MCF 10A (cell line): ENCODE measurements at places on chromosomes 12 and 14. TPM values are rescaled to one million over a fixed set of nuclear protein-coding genes. Genes with fewer than 3 reads are reported as not detected.
A peak's percentile ranks its signal among the peaks of the same experiment; 100 is the strongest.

GRCh38 chr12:21434699-21435098 lies 2.8 kb upstream of the PYROXD1 start:
- no peak overlapping the region for H3K27ac ChIP-seq
- no peak for DNase-seq
- H3K27me3 ChIP-seq, result peaks cover 49% of the 10 kb centered on the region
- H3K4me1 ChIP-seq, result peaks cover 21% of the 10 kb centered on the region
- H3K4me3 ChIP-seq, result no peak overlapping the region
- H3K36me3 ChIP-seq, result no peaks in the 10 kb centered on the region

DNA sequence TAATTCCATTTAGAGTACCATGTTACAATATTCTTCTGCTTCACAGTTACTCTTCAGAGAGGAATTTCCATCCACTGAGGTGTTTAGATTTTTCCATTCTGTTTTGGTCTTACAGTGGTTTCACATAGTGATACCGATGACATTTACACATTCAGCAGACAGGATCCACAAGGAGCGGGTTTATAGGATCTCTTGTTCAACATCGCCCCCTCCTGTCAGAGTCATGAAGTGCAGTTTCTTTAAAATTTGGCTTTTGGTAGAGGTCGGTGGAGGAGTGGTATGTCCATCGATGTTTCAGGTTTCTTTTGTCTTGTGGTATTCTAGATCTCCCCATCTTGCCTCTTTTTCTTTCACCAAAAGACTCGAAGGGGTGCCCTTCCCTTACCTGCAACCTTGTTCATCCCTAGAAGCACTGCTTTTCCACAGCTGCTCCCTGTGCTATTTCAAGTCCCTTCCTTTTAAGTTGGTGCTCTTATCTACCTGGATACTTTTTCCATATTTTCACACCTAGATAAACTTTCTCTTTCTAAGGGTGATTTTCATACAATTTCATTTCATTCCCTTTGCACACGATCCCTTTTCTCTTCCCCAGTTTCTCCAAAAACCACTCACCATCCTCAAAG lies 181.3 kb downstream of the ITPR2 start:
- peaks cover 20% of the 10 kb centered on the region for H3K36me3 ChIP-seq
- H3K27me3 ChIP-seq, result no peaks in the 10 kb centered on the region
- peak; percentile 75 for DNase-seq
- peaks cover 16% of the 10 kb centered on the region for H3K4me1 ChIP-seq

DNA sequence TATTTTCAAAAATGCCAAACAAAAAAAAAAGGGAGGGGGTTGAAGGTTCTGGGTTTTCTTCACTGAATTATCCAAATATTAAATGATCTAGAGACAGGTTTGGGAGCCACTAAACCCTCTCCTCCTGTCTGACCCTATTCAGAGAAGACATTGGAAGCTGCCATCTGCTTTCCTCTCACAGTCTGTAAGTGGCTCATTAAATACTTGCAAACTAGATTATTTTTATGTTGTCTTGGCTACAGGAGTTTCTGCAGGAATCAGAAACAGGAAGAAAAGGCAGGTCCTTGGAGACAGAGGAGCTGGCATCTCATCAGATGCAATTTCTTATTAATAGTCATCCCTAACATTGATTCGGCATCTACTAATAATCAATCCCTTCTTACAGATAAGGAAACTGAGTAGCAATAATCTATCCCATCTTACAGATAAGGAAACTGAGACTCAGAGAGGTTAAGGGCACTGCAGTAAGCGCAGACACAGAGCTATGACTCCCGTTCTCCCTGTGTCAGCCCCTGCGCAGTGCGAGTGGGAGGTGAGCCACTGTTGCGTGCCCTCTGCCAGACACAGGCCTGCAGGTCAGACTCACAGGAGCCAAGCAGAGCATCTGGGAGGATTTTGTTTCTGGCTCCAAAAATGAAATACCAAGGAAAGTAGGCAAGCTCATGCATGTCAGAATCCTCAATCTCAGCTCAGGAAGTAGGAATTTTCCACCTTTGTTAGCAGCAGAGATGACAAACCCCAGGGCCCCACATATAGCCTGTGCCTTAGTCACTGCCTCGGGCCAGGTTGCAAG lies 11.0 kb downstream of the BDKRB2 start:
- H3K27ac ChIP-seq, result peak overlapping the region; percentile 19
- peaks cover 19% of the 10 kb centered on the region for H3K4me1 ChIP-seq
- no peak overlapping the region for H3K4me3 ChIP-seq
- DNase-seq, result peak; percentile 68
- no peaks in the 10 kb centered on the region for H3K27me3 ChIP-seq

GRCh38 chr14:80381807-80382363 lies 170.6 kb upstream of the DIO2 start:
- peak; percentile 35 for DNase-seq
- peak overlapping the region; percentile 96 for H3K27ac ChIP-seq
- no peaks in the 10 kb centered on the region for H3K27me3 ChIP-seq
- H3K4me1 ChIP-seq, result peaks cover 29% of the 10 kb centered on the region
- peak overlapping the region; percentile 12 for H3K4me3 ChIP-seq

- peaks cover 2% of the 10 kb centered on the region for H3K27me3 ChIP-seq
- no peak overlapping the region for H3K4me3 ChIP-seq
- H3K4me1 ChIP-seq, result no peaks in the 10 kb centered on the region
- no peaks in the 10 kb centered on the region for H3K36me3 ChIP-seq
Observed at GRCh38 chr14:51182131-51182565, 57.9 kb upstream of the TMX1 start.

- no peak for DNase-seq
- no peak overlapping the region for H3K4me3 ChIP-seq
- peaks cover 7% of the 10 kb centered on the region for H3K4me1 ChIP-seq
- H3K27me3 ChIP-seq, result no peaks in the 10 kb centered on the region
- H3K27ac ChIP-seq, result no peak overlapping the region
Observed at GRCh38 chr12:105219261-105220028, 16.5 kb downstream of the APPL2 start.

The KRT73 gene
- total RNA-seq, result not detected in 2 replicates

The LIN7A gene
- total RNA-seq, result not detected in 2 replicates

The ACOT4 gene
- not detected in 2 replicates for total RNA-seq

The CACNA2D4 gene
- not detected in 2 replicates for total RNA-seq

The FBRSL1 gene
- total RNA-seq, result 47.4 and 48.8 TPM in 2 replicates

The TOMM20L gene
- not detected in 2 replicates for total RNA-seq
